ENCODE measurements at places on chromosomes 6 and 20. TPM values are rescaled to one million over a fixed set of nuclear protein-coding genes. Genes with fewer than 3 reads are reported as not detected.

GRCh38 chr6:41209547-41210320 is 8.8 kb upstream of the TREML2 start:
- H3K27me3 ChIP-seq, result no peaks in the 10 kb centered on the region
- DNase-seq, result no peak
- H3K36me3 ChIP-seq, result peaks cover 4% of the 10 kb centered on the region
- H3K4me1 ChIP-seq, result peaks cover 12% of the 10 kb centered on the region

DNA sequence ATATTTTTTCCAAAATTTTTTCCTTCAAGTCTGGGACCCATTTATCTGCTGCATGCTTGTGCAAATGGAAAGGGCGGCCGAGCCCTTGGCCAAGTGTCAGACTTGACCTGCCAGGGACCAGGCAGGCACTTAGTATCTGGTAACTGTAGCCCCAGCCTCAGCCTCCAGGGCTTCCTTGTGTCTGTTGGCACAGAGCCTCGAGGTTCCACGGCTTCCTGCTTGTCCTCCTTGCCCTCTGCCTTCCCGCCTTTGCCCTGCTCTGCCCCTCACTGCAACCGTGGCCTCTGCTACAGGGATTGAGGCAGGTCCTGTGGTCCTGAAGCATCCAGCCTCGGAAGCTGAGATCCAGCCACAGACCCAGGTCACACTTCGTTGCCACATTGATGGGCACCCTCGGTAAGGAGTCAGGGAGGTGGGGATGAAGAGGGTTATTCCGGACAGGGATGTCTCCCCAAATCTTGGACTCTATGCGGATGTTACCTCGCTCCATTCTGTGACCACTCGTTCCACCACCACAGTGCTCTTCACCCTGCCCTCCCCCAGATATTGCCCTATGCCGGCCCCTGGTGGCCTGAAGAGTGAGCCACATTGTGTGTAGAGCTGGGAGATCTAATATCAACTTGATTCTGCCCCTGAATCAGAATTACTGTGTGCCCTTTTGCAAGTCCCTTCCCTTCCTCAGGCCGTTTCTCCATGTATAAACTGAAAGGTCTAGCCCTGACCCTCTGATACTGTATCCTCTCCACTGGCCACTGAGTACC is 41.5 kb upstream of the SRF start:
- no peak overlapping the region for H3K4me3 ChIP-seq
- no peaks in the 10 kb centered on the region for H3K4me1 ChIP-seq
- H3K27me3 ChIP-seq, result no peaks in the 10 kb centered on the region
- H3K27ac ChIP-seq, result no peak overlapping the region
- H3K36me3 ChIP-seq, result no peaks in the 10 kb centered on the region

DNA sequence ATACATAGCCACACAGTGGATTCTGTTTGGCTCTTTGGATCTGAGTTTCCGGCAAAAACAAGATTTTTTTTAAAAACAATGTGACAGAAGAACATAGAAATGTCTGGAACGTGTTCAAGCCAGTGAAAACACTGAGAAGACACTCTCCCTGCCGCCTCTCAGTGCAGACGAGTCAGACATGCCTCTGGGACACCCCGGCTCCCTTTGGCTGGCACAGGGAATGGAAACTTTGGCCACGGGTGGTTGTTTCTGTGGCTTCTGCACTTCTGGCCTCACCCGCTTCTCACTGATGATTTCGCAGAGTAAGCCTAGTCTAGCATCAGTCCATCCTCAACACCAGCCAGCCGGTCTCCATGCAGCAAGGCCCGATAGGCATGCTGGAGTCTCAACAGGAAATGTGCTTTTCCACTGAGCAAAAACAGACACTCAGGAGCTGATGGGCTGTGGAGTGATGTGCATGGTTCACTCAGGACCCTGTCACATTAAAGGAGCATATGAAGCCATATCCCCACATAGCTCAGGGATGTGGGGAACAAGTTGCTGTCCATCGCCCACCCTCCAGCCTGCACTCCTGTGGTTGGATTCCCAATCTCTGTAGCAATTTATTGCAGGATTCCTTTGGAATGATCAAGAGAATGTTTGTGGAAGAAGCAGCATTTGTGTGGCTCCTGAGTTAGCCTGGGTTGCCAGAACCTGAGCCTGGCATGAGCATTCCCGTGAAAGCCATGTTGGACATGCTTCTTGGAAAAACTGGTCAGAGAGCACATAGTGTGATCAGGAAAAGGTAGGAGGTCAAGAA is 262.0 kb upstream of the RIN2 start:
- peaks cover 5% of the 10 kb centered on the region for H3K4me1 ChIP-seq
- no peaks in the 10 kb centered on the region for H3K27me3 ChIP-seq
- DNase-seq, result no peak
- no peak overlapping the region for H3K4me3 ChIP-seq
- H3K27ac ChIP-seq, result no peak overlapping the region
- H3K36me3 ChIP-seq, result no peaks in the 10 kb centered on the region

EPHA7 gene
- total RNA-seq, result not detected

- H3K27me3 ChIP-seq, result no peaks in the 10 kb centered on the region
- no peak for DNase-seq
- H3K4me1 ChIP-seq, result no peaks in the 10 kb centered on the region
- H3K27ac ChIP-seq, result no peak overlapping the region
These were observed 45.1 kb upstream of the MCM9 start for GRCh38 chr6:118980063-118980462.

DNA sequence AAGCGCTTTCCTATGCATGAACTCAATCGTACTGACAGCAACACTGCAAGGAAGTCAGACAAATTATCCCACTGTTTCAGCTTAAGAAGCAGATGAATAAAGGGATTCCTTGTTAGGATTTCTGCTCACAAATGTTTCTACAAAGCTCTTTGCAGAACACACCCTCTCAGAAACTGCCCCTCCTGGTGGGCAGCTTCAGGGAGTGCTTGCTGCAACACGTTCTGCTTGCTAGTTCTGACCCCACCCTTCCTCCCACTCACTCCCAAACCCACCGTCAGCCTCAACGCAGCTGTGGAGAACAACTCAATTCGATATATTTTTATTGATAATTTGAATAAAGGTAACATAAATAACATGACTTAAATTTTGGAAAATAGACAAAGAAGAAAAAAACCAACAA is 250.8 kb upstream of the PRDM1 start:
- H3K36me3 ChIP-seq, result no peaks in the 10 kb centered on the region
- peaks cover 7% of the 10 kb centered on the region for H3K27me3 ChIP-seq
- no peak overlapping the region for H3K4me3 ChIP-seq
- no peak overlapping the region for H3K27ac ChIP-seq

CAGE1 gene
- 0.10 TPM for total RNA-seq

DNA sequence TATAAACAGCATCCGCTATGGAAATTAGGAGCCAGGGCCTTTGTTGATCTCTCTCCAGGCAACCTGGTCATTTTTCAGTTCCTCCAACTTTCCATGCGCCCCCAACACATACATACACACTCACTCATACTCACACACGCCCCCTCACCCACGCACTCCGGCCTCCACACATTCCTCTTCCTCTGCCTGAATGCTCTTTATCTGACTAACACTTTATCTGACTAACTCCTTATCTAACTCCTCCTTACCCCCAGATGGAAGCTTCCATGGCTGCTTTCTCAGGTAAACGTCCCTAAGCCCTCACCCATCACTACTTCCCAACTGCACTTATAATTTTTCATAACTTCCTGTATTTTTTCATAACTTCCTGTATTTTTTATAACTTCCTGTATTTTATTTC is 17.4 kb downstream of the CASS4 start:
- H3K4me1 ChIP-seq, result peaks cover 73% of the 10 kb centered on the region
- H3K27ac ChIP-seq, result peak overlapping the region; percentile 93
- no peaks in the 10 kb centered on the region for H3K27me3 ChIP-seq
- peak; percentile 55 for DNase-seq
- peak overlapping the region; percentile 79 for H3K4me3 ChIP-seq
- H3K36me3 ChIP-seq, result peaks cover 21% of the 10 kb centered on the region

DDO gene
- not detected for total RNA-seq

DNA sequence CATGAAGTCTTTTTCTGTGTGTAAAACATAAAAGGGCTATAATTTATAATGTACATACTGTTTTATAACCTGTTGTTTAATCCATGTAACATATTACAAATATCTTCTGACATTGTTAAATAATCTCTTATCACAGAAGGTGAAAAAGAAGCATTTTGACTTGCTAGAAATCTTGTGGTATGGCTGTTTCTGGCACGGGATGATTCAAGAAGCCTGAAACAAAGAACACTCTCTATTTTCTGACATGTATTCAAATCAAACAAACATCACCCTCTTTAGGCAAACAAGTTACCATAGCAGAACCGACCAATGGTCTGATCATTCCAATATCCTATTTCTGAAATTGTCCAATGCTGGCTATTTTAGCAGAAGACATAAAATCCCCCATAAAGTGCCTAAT is 55.4 kb downstream of the HS3ST5 start:
- no peaks in the 10 kb centered on the region for H3K36me3 ChIP-seq
- H3K27me3 ChIP-seq, result no peaks in the 10 kb centered on the region
- H3K4me3 ChIP-seq, result no peak overlapping the region

DNA sequence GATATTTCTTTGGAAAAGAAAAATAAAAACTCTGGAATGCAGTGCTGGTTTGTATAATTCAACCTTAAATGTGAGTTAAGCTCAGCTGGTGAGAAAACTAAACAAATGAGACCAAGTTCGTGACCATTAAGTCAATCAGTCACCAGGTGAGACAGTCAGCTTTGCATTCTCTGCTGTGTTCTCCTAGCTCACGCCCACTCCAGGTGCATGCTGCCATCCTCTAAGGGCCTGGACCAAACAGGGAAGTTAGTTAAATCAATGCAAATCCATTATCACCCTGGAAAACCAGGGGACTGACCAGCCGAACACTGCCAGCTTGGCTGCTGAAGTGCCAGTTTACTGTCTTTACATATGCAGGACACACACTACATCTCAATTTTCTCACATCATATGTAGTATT is 7.2 kb downstream of the TPBG start:
- H3K27ac ChIP-seq, result no peak overlapping the region
- H3K36me3 ChIP-seq, result no peaks in the 10 kb centered on the region
- peaks cover 10% of the 10 kb centered on the region for H3K27me3 ChIP-seq
- no peaks in the 10 kb centered on the region for H3K4me1 ChIP-seq
- DNase-seq, result no peak

- H3K4me1 ChIP-seq, result no peaks in the 10 kb centered on the region
- no peaks in the 10 kb centered on the region for H3K27me3 ChIP-seq
- no peak overlapping the region for H3K4me3 ChIP-seq
- H3K36me3 ChIP-seq, result peaks cover 14% of the 10 kb centered on the region
- no peak for DNase-seq
These were observed 18.0 kb downstream of the HRH3 start for GRCh38 chr20:62202083-62202395.

- H3K36me3 ChIP-seq, result no peaks in the 10 kb centered on the region
- H3K4me3 ChIP-seq, result no peak overlapping the region
These were observed 454.3 kb upstream of the JARID2 start for GRCh38 chr6:14791526-14791925.

DNA sequence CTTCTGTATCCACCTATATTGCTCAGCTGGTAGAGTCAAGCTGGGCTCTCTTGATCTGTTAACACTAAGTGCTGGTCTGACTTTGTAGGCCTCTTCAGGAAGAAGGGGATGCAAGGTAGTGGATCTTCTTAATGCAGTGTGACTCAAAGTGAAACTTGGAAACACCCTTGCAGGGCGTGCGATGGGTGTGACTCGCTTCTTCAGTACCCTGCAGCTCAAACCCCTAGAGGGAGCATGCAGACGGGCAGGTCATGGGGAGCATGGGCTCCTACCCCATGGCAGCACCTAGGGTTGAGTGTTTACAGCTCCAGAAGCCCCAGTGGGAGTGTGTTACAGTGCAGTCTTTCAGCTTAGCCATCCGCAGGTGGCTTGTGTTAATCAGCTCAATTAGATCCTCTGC is 757 bp upstream of the SAMD3 start:
- H3K4me3 ChIP-seq, result no peak overlapping the region
- peaks cover 6% of the 10 kb centered on the region for H3K36me3 ChIP-seq
- peak overlapping the region; percentile 46 for H3K27ac ChIP-seq
- DNase-seq, result peak; percentile 73
- no peaks in the 10 kb centered on the region for H3K27me3 ChIP-seq

TCF15 gene
- 0.14 TPM for total RNA-seq

VGLL2 gene
- total RNA-seq, result not detected

DNAH8 gene
- total RNA-seq, result not detected

- H3K27me3 ChIP-seq, result peaks cover 22% of the 10 kb centered on the region
- no peak for DNase-seq
- H3K4me3 ChIP-seq, result no peak overlapping the region
- H3K27ac ChIP-seq, result peak overlapping the region; percentile 2
- H3K36me3 ChIP-seq, result no peaks in the 10 kb centered on the region
These were observed 15.3 kb upstream of the MMP9 start for GRCh38 chr20:45993197-45993951.

SLC35A1 gene
- 8.6 TPM for total RNA-seq

DNA sequence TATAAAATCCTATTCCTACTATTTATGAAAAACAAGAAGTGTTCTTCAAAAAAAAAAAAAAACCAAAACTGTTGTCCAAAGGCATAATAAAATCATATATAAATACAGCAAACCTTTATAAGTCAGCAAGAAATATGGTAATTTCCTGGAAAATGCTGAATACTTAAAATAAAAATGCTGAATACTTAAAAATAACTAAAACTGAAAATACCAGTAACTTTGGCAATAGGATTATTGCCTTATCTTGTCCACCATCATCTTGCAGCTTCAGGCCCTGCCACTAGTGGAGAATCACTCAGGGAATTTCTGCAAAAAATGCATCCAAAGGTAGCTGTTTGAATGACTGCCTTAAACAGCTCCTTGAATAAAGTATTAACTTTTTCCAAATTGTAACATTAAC is 24.5 kb downstream of the CCNC start:
- H3K27ac ChIP-seq, result no peak overlapping the region
- H3K4me1 ChIP-seq, result peaks cover 2% of the 10 kb centered on the region
- no peak for DNase-seq
- H3K36me3 ChIP-seq, result peaks cover 21% of the 10 kb centered on the region
- no peaks in the 10 kb centered on the region for H3K27me3 ChIP-seq

BANF2 gene
- not detected for total RNA-seq
